MCF 10A (cell line): ENCODE measurements at places on chromosomes 5 and 9.
A peak's percentile ranks its signal among the peaks of the same experiment; 100 is the strongest.

DNA sequence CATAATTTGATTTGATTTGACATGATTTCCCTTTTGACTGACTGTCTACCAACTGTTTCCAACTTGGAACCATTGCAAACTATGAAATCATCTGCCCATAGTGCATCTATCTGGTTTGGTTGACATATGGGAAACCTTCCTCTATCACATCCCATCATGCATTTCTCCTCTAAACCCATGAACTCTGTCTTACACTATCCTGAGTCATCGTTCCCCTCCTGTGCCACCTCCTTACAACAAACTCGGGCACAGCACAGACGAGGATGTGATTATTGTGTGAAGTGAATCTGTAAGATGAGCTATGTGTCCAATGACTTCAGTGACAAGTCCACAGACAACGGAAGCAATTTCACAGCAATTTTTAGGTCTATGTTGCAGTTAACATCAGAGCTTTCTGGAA lies 126.1 kb downstream of the NPR3 start:
- peak; percentile 27 for DNase-seq

- DNase-seq: no peak
Observed at GRCh38 chr9:93815135-93815534, 140.0 kb downstream of the BARX1 start.

- DNase-seq: no peak
Observed at GRCh38 chr5:59038798-59039295, 456.0 kb downstream of the RAB3C start.

DNA sequence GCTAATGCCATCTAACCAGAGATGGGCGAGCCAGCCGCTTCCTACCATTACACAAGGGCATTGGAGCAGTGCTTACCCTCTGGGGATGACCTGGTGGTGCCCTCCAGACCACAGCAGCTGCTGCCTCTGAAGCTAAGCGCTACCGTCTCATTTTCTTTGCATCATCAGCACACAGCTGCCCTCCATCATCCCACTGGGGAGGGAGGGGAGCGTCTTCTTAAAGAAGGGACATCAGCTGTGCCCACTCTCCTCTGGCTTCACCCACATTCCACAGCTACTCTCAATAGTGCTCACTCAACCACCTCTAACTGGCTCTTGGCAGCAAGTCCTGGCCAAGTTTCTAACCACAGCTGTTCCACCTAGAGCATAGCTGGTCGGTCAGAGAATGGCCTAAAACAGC lies 503.4 kb downstream of the NFIB start:
- no peak for DNase-seq

DNA sequence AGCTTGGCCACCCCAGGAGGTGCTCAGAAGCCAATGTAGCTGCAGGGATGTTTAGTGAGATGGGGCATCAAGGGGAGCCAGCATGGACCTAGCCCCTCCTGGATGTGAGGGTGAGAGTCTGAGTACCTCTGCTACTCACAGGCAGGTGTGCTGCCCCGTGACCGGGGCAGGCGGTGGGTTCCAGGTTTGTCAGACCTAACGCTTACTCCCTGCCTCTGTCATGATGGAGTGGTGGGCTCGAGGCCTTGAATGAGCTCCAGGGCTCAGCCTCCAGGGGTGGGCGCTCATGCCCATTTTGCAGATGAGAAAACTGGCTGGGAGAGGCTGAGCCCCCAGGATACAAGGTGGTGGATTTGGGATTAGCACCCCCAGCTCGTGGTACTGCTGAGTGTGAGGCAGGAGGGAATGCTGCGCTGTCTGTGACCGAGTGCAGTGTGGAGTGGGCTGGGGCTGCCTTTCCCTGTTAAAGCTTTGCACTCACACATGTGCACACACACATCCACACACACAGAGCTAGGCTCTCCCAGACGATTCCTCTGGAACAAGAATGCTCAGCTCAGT lies 1.5 kb downstream of the RXRA start:
- DNase-seq: peak; percentile 7

- no peak for DNase-seq
Observed at GRCh38 chr5:71697967-71698366, 21.1 kb upstream of the CARTPT start.

GRCh38 chr5:96259151-96259772 lies 173.8 kb downstream of the PCSK1 start:
- DNase-seq: peak; percentile 68

GRCh38 chr5:180313677-180314505 lies 22.0 kb upstream of the MAPK9 start:
- peak; percentile 82 for DNase-seq

- DNase-seq: no peak
Observed at GRCh38 chr5:39249564-39250274, 30.4 kb upstream of the FYB1 start.

- DNase-seq: peak; percentile 78
Observed at GRCh38 chr5:168472329-168472728, 13.9 kb upstream of the RARS1 start.

- no peak for DNase-seq
Observed at GRCh38 chr5:133487093-133487492, 125.2 kb downstream of the FSTL4 start.

DNA sequence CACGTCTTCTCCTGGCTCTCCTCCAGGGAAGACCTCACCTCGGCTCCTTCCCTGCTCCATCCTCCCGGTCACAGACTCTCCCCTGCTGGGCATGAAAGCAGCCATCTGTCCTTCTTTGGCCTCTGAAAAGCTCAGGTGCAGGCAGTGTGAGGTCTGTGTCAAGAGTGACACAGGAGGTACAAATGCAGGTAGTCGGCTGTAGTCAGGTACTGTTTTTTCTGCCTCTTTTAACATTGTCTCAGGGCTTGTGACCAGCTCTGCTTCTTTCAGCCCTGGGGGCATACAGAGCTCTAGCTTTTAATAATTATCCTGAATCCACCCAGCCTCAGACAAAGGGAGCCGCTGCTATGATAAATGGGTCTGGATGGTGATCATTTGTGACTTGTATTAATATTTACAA lies 46.4 kb downstream of the C5orf15 start:
- DNase-seq: no peak

- peak; percentile 85 for DNase-seq
Observed at GRCh38 chr5:73213566-73213998, 40.6 kb downstream of the TMEM174 start.

- no peak for DNase-seq
Observed at GRCh38 chr5:106757672-106758071, 913.1 kb downstream of the EFNA5 start.

DNA sequence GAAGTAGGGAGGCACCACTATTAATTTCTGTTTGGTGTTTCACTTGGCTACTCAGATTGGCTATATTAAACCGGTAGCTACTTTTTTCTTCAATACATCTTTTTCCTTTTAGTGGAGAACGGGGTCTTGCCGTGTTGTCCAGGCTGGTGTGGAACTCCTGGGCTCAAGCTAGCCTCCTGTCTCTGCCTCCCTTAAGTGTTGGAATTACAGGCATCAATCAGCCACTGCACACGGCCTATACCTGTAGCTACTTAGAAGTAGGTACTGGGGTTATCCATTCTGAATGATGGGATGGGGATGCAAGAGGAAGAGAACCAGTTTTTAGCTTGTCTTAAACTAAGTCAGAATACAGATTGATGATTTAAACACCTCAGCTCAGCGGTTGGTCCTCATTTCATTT lies 1.7 kb downstream of the UBE2D2 start:
- no peak for DNase-seq

- no peak for DNase-seq
Observed at GRCh38 chr5:32130865-32131264, 43.3 kb downstream of the GOLPH3 start.

DNA sequence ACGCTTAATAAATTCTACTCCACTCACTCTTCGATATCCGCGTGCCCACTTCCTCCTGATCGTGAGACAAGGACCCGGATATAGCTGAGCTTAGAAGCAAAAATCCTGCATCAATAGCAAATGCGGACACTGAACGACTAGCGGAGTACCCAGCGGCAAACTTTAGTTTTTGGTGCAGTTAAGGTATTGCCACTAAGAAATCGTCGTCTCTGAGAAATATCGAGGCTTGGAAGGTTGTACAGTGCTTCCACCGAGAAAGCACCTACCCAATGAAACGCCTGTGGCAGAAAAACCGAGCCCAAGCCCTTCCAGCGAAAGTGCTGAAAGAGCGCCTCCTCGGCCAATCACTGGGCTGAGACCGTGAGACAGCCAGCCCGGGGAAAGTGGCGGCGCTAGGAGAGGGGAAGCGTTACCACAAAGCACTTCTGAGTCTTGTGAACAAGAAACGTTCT lies 32.2 kb downstream of the ANXA2R start:
- DNase-seq: peak; percentile 72

DNA sequence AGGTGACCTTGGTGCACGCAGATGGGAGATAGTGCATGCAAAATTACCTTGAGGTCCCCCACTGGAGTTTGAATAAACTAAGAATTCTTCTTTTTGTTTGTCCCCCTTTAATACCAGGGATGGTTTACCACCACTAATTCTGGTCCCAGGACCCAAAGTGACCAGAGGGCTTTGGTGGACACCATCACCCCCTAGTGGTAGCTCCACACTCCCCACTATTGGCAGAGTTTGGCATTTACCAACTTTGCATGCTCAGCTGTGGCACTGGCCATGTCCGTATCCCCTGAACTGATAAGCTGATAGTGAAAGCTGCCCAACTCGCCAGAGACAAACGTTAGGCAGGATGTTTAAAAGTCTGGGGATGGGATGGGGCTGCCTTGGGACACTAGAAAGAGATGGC lies 3.3 kb downstream of the ASTN2 start:
- peak; percentile 44 for DNase-seq

DNA sequence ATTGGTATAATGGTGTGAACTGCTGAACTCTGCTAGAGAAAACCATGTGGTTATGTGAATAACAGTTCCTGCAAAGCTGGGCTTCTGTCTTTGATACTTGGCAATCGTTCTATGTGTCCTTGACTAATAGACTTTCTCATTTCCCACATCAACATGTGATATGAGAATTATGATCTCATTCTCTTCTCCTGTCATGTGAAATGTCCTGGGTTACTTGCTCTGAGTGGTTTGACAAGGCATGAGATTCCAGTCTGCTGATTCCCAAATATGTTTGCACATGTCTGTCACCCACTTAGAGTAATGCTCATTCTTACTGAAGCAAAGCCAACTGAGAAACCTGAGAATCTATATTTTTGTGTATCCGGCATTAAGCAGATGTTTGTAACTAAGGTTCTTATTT lies 141.2 kb downstream of the PARP8 start:
- DNase-seq: peak; percentile 1

- DNase-seq: no peak
Observed at GRCh38 chr9:16482764-16483163, 387.7 kb downstream of the BNC2 start.

GRCh38 chr9:117460743-117461142 lies 45.9 kb upstream of the ASTN2 start:
- no peak for DNase-seq

DNA sequence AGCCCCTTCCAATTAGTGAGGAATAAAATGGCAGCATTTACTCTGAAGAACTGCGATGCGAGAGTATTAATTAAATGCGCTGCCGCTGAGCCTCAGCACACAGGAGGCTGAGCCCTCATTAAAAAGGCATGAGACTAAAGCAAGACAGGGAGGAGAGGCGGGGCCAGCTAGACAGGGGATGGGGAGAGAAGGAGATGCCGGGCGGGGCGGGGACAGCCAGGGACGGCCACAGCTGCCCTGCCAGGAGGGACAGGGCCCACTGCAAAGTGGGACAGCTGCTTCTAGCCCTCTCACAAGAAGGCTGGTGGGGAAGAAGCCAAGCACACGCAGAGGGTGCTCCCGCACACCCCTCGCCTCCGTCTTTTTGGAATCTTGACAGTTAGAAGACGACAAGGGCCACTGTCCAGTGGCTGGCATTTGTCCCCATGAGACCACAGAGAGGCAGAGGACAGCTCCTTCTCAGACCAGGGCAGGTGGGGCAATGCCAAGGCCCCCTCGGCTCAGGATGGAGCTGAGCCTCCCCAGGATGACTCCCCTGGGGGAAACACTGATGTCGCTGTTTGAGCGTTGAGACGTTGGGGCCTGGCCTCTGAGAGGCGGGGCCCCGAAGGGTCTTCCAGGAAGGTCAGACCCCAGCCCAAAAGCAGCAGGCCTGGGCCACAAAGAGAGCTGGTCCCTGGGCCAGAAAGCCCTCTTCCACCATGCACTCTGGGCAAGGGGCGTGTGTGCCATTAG lies 26.9 kb downstream of the ADAMTS2 start:
- no peak for DNase-seq

DNA sequence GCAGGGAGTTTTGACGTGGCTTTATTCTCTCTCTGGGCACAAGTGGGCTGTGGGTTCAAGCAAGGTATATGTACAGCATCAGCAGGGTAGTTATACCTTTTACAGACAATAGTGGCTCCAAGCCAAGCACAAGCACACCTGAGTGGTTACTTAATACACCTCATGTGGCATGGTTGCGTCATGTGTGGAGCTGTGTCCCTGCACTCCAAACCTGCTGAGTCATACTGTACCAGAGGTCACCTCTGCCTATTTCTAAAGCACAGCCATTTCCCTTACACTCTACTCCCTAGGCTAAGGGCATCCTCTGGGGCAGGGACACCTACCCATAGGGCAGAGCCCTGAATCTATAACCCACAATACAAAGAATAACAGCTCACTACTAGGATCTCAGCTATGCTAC lies 147.3 kb downstream of the OSTF1 start:
- peak; percentile 90 for DNase-seq

GRCh38 chr9:22307013-22307711 lies 139.5 kb upstream of the DMRTA1 start:
- peak; percentile 43 for DNase-seq

- DNase-seq: no peak
Observed at GRCh38 chr9:79812507-79813257, 240.9 kb downstream of the TLE4 start.

DNA sequence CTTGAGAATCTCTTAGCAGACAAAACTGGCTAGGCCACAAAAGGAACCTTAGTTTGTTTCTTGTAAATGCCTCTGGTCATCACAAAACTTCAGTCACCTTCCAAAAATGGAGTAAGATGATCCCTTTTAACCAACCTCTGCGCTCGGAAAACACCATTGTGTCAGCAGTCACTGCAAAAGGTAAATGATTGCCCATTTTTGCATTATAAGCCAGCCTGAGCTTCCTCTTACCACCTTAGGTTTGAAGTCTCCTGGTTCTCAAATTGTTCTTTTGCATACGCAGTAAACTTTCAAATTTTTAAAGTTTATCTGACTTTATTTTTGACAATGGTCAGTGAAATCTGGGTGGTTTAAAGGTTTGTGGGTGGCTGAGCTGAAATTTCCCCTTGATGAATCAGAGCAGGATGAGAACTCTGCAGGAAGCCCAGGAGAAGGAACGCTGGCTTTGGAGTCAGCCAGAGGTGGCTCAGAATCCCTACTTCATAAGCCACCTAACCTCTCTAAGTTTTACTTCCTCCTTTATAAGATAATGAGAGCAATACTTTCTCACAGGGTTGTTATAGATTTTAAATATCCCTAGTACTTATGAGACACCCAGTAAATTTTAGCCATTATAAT lies 131.4 kb downstream of the MED10 start:
- DNase-seq: no peak

DNA sequence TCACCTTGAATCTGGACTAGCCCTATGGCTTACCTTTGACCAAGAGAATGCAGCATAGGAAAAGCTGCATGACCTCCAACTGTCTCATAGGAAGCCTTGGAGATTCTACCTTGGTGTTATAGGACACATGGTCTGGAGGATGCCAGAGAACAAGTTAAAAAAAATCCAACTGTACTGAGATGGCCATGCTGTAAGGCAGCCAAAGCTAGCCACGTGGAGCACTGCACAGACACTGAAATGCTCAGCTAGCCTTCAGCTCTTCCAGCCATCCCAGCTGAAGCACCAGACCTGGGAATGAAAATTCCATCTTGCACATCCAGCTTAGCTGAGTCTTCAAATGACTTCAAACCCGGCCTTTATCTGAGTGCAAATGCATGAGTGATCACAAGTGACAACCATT lies 6.0 kb upstream of the GRAMD2B start:
- no peak for DNase-seq
